ENCODE measurements at places on chromosomes 4 and X. TPM values are rescaled to one million over a fixed set of nuclear protein-coding genes. Genes with fewer than 3 reads are reported as not detected.

Gene H2BW2
- not detected for total RNA-seq

Gene TGIF2LX
- total RNA-seq: not detected

Gene AP1S2
- total RNA-seq: 23.9 TPM

Gene TEX11
- total RNA-seq: not detected

Gene FGFR3
- 0.53 TPM for total RNA-seq

Gene ARMCX1
- 0.44 TPM for total RNA-seq

Gene PTPN13
- 7.8 TPM for total RNA-seq

Gene HTN3
- not detected for total RNA-seq

Gene VCX2
- not detected for total RNA-seq

Gene NKX6-1
- total RNA-seq: not detected

Gene ERAS
- not detected for total RNA-seq

Gene PHEX
- 0.25 TPM for total RNA-seq

Gene MAGEA6
- not detected for total RNA-seq

Gene NSG1
- 74.9 TPM for total RNA-seq

Gene CEP135
- total RNA-seq: 35.9 TPM

Gene ASB9
- not detected for total RNA-seq

Gene DGAT2L6
- not detected for total RNA-seq

All from CD4-positive, alpha-beta memory T cell (primary cell).